ENCODE measurements at places on chromosomes 11 and 22.

- no peak for DNase-seq
These were observed 88.1 kb downstream of the SBF2 start for GRCh38 chr11:10205928-10206327.

- DNase-seq, result peak; percentile 80
These were observed 162.2 kb downstream of the ARHGAP42 start for GRCh38 chr11:100849009-100849900.

GRCh38 chr11:105211806-105212554, 72.4 kb upstream of the CARD18 start:
- DNase-seq, result peak; percentile 39

DNA sequence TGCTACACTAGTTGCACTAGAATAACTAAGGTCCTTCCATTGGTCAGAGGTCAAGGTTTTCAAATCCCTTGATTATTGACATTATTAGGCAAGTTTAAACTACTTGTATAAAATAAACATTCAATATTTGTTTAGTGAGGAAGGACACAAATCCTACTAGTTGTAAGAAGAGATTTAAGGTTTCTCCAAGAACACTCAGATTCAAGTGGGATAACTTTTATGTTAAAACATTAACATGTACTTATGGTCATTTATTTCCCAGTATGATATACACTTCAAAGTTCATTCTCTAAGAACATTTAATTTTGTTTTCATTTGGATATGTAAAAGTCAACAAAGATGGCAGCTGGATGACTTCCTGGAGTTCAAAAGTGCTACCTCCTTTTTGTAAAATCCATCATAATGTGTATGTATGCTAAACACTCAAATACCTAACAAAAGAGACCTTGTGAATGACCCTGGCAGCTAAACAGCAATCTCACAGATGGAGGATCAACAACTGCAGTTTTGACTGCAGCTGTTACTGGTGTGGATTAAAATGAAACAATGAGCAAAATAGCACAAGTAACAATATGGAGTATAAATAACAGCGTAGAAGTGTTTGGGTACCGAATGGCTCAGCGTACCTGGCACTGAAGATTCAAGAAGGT, 1.5 kb downstream of the CCDC90B start:
- DNase-seq, result no peak

GRCh38 chr11:100984668-100985067, 144.9 kb downstream of the PGR start:
- DNase-seq, result no peak

DNA sequence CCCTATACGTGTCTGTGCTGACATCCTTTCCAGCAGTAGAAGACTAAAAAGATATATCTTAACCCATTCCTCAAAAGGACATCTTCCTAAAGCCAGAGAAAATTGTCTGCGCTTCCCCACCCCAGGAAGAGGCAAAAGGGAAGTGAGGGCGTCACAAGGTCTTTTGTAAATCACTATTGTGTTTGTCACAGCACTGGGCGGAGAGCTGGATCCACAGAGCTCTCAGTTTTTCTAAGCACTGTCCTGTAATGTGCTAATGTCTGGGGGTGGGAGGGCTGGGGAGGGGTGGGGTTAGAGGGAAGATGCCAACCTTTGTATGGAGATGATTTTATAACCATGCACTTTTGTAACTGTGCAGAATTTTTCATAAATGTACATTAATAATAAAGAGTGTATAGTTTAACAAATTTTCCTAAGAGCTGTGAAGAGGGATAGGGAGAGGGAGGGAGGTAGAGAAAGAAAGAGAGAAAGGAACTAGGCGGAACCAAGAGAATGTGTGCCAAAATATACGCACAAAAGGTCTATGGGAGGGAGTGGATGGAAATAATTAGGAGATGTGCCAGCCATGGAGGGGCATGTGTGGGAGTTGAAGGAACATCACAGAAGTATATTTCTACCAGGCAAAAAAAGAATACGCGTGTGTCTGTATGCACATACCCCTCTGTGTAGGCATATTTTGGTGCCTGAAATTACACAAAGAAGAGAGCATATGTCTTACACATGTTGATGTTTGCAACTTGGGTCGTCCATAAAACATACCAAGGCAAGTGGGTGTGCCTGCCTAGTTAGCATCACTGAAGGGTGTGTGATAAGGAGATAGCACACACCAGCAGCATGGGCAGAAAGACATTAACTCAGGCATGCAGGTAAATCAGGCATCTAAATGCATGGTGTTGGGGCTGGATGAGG, 9.8 kb downstream of the LRRC55 start:
- DNase-seq, result no peak

GRCh38 chr11:92070026-92070889, 154.4 kb upstream of the FAT3 start:
- DNase-seq, result peak; percentile 35

DNA sequence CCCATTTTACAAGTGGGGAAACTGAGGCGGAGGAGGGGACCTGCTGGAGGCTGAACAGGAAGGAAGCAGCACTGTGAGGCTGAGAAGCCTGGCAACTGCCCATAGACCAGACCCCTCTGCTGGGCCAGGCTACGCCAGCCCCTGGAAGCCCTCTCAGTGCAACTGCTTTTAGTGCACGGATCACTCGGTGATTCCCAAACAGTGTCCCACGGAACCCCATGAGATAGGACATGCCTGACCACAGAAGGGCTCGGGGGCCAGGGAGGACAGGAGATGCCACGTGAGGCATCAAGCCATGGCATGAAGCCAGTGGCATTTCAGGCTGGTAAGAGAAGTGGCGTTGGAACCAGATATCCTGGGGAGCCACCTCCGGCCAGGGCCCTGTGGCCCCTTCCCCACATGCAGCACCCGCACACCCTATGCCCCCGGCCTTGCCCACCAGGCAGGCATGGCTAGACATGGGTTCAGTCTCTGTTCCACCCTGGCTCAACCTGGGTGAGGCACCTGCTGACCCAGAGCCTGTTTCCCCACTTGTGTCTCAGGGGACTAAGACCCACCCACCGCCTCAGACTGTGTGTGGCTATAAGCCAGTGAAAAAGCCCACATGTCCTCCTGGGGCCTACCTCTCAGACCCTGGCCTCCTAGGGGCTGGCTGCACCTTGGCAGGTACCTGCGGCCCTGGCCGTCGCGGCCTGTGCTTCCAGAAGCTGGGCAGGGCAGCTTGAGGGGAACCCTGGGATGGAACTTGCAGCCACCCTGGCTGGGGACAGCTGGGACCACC, 84.1 kb downstream of the WNT7B start:
- no peak for DNase-seq

DNA sequence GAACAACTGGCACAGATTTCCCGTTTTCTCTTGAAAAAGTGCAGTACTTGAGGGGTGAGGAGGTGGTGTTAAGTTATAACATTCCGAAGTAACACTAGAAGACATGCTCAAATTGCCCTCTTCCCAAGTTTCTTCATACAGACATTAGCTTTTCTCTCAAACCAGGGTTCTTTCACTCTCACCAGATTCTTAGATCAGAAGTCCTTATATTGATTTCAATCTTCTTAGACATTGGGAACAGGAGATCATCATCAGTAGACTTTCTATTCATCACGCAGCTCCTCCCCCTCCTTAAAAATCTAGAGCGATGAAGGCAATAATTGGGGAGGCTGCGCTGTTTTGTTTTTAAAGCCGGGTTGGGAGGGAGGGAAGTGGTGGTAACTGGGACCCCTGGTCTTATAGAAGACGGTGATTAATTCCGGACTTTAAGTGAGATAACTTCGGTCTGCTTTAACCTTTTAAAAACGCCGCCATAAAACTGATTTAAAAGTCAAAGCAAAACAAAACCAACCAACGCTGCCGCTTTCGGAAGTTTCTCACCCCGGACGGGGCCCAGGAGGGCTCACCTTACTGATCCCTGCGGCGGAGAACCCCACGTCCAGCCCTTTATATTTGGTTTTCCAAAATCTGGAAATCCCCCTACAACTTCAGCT, 665 bp downstream of the USP28 start:
- DNase-seq, result peak; percentile 35

DNA sequence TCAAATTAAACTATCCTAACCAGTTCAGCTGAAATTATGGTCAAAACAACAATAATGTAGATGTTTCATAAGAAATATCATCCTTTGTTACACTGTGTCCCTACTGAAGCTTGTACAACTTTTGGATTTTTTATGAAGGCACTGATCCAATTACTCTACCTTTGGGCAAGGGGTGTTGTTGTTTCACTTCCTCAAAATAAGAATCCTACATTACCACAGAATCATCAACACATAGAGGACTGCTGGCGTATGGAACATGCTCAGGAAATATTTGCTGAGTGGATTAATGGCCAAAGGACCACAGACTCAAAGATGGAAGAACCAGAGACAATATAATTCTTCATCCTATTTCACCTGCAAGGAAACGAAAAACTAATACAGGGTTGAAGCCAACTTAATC, 907.5 kb upstream of the CCDC90B start:
- no peak for DNase-seq

- DNase-seq, result no peak
These were observed 188.5 kb upstream of the ISX start for GRCh38 chr22:34877506-34877905.

- no peak for DNase-seq
These were observed 29.8 kb downstream of the AHNAK start for GRCh38 chr11:62516736-62517371.

DNA sequence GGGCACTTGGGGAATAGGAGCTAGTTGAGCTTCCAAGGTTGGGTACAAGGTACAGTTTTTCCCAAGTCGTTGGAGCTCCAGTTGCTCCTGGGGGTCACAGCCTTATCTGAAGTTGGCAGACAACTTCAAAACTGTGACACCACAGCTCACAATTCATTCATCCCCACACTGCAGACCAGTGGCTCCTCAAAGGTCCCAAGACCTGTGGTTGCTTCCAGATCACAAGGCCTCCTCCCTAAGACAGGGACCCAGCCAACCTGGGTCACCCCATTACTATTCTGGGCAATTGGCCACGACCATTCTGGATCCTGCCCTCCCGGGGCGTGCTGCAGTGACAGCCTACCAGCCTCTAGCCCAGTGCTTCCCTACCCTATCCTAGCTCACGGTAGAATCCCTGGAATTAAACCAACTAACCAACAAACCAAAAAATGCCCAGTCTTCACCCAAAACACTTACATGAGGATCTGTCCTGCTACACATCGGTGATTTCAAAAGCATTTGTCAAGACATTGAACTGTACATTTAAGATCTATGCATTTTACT, 862 bp upstream of the PDXP start:
- no peak for DNase-seq

DNA sequence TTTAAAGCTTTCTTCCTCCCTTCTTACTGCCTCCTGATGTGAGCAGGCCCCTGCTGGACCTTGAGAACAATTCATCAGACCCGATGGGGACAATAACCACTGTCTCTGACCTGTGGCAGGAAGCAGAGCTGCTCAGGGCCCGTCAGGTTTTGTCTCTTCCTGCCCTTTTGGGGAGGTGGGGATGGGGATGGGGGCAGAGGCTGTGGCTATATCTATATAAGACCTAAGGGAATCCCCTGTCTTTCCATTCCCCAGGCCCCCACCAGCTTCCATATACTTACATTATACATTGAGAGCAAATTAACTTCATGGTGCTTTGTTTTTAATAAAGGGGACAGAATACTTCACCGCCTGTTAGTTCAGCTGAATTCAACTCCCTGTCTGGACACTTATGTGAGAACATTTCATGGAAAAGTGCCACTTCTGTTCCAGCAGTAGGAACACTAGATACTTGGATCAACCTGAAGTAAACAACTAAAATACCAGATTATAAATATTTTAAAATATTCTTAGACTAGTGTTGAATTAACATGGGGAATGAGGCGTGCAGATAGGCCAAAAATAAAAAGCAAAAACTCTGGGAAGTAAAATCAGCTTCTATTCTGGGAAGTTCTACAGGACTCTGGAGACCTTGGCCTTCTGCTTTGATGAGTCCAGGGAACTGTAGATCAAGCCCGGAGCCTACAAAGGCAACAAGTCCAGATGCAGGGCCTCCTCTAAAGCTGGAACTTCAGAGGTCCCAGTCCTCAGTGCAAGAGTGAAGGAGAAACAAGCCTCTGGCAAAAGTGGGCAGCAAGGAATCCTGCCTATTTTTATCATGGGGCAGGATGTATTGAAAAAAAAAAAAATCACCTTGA, 11.1 kb downstream of the ZP1 start:
- no peak for DNase-seq

DNA sequence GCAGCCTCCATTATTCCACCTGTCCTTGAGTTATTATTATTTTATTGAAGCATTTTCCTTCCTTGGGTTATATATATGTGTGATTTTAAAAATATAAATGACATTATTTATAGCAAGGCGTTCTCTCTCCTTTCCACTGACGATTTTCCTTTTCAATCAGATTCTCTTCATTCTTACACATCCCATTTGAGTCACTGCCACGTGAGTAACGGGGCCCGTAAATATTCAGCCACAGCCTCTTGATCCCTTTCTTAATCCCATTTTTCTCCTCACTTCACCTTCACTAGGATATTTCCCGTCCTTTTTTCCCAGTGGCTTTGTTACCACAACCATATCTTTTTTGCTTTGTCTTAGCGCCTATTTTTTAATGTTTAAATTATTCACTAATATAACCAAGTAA, 396.2 kb downstream of the NTM start:
- no peak for DNase-seq

GRCh38 chr11:73017024-73017751, 124.9 kb downstream of the FCHSD2 start:
- DNase-seq, result no peak

DNA sequence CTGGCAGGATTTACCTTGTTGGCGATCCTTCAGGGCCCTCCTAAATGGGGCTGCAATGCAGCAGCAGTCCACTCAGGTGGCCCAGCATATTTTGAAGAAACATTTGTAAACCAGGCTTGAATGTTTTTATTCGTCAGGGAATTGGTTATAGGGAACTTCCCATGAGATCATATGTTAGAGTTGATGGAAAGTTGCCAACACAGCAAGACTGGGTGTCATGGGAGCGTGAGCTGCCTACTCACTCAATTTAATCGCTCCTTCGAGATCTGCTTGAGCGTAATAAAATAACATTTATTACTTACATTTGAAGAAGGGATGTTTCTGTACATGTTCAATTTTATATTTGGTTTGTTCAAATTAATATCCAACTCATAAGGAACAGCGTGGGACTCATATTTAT, 19.4 kb downstream of the OR2AT4 start:
- no peak for DNase-seq

GRCh38 chr11:10042699-10043098, 251.3 kb downstream of the SBF2 start:
- DNase-seq, result no peak

DNA sequence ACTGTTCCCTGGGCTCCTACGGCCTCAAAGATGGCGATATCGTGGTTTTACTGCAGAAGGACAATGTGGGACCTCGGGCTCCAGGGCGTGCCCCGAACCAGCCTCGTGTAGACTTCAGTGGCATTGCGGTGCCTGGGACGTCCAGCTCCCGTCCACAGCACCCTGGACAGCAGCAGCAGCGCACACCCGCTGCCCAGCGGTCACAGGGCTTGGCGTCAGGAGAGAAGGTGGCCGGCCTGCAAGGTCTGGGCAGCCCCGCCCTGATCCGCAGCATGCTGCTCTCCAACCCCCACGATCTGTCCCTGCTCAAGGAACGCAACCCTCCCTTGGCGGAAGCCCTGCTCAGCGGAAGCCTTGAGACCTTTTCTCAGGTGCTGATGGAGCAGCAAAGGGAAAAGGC, 555 bp downstream of the DDI1 start:
- no peak for DNase-seq
